Hematopoietic multipotent progenitor cell treated with erythropoietin and hydrocortisone succinate and interleukin-3 and kit ligand, for 4 days (in vitro differentiated cells): ENCODE measurements at places on chromosomes 5 and 9.

DNA sequence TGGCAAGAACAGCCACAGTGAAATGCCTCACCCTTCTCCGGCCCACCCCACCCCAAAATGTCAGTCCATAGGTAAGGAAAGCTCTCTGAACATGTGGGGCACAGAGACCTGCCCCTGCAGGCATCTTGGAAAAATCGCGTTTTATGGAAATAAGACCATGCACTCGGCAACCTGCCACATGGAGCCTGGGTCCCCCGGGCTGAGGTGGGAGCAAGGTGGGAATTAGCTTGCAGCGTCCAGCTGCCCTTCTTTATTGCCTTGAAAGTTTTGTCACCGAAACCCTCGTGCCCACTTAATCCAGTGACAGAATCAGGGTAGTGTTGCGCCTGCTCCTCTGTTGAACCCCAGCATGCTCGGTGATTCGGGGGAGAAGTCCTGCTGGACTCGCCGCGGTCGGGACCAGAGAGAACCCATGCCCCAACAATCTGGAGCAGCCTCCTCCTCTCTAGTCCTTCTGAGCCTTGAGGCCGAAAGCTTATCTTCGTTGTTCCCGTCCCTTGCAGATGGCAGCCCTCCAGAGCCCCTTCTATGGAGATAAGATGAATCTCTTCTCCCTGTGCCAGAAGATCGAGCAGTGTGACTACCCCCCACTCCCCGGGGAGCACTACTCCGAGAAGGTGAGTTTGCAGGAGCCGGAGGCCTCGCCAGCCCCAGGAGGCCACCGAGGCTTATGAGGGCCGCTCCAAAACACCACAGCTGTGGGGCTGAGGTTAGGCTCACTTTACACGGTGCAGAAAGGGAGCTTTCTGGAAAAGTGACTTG lies 67.9 kb downstream of the PSMB7 start:
- no peak for DNase-seq

DNA sequence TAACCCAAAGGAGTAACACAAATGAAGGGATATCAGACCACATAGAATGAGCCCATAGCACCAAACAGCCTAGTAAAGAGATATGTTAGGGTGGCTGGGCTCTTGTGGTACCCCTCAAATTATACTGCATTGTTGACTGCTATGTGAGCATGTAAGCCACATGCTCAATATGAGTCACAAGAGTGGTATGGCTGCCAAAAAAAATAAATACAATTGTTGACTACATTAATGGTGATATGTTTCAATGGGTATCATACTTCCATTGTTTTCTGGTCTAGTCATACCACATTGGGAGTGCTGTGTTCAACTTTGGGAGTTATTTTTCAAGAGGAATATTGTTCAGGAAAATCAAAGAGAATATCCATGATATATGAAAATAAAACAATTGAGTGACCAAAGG lies 162.4 kb upstream of the PIK3R1 start:
- DNase-seq: no peak

- no peak for DNase-seq
These were observed 45.2 kb upstream of the ZFAND5 start for GRCh38 chr9:72410214-72410613.

GRCh38 chr9:124983698-124984097 lies 42.8 kb upstream of the GOLGA1 start:
- DNase-seq: no peak

- peak; percentile 67 for DNase-seq
These were observed 15.8 kb upstream of the GLIPR2 start for GRCh38 chr9:36120705-36121104.

DNA sequence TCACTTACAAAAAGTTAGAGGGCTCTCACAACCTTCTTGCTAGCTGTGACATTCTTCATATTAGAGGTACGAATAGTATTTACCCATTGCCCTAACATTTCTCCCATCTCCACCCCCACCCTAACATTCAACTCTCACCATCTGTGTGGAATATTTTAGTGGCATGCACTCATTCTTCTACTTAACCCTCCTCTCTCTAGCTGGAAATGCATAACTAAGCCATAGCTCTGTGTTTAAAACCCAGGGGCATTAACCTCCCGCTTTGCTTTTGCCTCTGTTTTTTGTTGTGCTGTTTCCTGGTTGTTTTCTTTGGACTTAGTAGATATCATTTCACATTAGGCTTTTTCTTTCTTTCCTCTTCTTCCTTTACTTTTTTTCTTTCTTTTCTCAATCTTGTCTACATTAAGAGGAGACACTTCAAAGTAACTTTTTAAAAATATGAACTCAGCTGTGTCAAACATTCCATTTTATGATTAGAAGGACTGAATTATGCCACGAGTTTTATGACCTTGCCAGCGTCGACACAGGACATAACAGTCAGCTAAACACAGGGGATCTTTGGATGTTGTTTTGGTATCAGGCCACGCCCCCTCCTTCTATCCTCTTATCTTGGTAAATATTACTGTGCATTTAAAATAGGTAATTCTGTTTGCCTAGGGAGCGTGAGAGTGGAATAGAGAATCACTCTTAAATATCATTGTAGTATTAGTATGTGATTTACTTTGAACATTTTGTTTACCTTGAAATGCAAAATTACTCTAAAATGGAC lies 236.0 kb downstream of the CD180 start:
- DNase-seq: no peak

GRCh38 chr9:104800068-104800785 lies 36.3 kb downstream of the NIPSNAP3B start:
- DNase-seq: no peak

GRCh38 chr9:106529616-106530015 lies 333.4 kb upstream of the ZNF462 start:
- DNase-seq: no peak

DNA sequence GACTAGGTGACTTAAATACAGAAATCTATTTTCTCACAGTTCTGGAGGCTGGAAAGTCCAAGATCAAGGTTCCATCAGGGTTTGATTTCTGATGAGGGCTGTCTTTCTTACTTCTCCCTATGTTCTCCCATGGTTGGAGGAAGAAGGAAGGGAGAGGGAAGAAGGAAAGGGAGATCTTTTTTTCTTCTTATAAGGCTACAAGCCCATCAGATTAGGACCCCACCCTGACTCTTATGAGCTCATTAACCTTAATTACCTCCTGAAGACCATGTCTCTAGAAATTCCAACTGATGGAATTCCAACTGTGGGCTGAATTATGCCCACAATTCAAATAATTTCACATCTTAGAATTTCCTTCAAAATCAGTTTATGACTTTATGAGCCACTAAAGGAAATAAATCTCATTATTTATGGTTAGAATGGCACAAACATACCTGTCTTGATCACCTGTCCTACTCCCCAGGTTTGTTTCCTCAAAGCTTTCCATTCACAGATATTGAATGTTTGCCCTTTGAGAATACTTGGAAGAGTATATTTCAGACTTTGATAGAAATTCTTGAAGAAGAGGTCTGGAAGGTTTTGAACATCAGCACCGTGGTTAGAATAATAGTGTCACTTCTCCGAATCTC lies 7.6 kb downstream of the PPWD1 start:
- no peak for DNase-seq

- no peak for DNase-seq
These were observed 17.0 kb upstream of the MOCS2 start for GRCh38 chr5:53126521-53126920.

- no peak for DNase-seq
These were observed 34.5 kb downstream of the CRB2 start for GRCh38 chr9:123390337-123391135.

DNA sequence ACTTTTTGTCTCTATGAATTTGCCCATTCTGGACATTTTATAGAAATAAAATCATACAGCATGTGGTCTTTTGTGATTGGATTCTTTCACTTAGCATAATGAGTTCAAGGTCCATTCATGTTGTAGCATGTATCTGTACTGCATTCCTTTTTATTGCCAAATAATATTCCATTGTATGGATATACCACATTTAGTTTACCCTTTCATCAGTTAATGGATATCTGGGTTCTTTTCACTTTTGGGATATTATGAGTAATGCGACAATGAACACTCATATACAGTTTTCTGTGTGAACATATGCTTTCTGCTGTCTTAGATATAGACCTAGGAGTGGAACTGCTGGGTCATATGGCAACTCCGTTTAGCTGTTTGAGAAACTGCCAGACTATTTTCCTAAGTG lies 41.3 kb upstream of the MAST4 start:
- no peak for DNase-seq

DNA sequence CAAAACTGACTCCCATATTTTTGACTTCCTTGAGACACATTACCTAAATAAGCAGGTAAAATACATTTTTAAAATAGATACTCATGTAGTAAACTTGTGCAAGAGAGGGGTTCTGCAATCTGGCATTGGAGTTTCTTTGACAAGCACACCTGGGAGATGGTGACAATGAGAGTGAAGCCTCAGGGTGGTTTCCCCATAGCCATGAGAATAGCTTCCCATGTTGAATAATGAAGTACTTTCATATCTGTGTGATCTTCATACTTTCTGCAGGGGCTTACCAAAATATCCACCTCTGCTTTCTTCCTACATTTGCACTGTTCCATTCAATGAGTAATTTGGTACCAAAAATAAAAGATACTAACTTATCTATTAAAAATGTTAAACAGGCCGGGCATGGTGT lies 44.7 kb upstream of the VCAN start:
- DNase-seq: no peak

DNA sequence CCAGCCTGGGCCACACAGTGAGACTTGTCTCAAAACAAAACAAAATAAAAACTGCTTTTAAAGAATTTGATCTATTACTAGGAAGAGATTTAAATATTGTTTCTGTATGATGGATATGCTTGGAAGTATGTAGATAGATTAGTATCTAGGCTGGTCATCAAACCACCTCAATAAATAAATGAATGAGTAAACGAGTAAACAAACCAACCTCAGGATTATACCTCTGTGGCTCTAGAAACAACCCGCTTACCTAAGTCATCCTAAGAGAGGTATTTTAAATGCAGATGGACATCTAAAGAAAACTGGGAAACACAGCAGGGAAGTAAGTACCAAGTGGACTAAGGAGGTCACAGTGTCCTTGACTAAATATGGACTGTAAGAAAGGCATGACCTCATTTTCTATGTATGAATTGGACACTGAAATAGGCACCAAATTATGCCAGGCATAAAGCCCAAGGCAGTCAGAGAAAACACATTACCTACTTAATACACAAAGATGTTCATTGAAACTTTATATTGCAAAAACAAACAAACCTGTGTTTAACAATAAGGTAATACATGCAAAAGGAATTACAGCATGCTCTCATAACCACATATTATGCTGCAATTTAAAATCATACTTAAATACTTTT lies 7.3 kb downstream of the ANKH start:
- no peak for DNase-seq

DNA sequence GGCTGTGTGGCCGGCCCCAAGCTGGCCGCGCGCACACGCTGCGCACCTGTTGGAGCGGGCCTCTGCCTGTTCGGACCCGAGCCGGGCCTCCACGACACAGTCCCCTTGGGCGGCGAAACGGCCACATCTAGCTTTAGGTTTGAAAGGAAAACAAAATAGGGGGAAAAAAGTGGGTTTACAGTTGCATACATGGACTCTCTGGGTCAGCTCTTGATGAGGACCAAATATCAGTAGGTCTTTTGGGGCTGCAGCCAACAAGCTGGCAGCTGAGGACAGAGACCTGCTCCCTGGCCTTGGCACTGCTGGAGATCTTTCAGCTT lies 20.7 kb downstream of the IGIP start:
- no peak for DNase-seq

- no peak for DNase-seq
These were observed 1939.8 kb downstream of the EFNA5 start for GRCh38 chr5:105730982-105731381.

GRCh38 chr5:116428966-116429365 lies 145.7 kb downstream of the SEMA6A start:
- DNase-seq: no peak

DNA sequence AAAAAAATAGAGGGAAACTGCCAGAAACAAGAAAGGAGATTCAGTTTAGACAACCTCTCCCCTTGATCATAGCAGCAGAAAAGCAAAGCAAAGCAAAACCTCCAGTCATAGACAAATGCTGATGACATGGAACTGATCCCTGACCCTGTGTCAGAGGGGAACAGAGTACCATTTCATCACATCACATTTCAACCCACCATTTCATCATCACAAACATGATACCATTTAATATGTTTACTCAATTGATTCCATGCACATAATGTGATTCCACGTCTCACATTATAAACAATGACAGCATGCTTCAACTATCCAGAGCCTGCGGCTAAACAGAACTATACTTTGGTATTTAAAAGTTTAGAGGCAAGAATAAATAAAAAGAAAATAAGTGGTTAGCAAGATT lies 28.7 kb upstream of the ACOT12 start:
- no peak for DNase-seq

DNA sequence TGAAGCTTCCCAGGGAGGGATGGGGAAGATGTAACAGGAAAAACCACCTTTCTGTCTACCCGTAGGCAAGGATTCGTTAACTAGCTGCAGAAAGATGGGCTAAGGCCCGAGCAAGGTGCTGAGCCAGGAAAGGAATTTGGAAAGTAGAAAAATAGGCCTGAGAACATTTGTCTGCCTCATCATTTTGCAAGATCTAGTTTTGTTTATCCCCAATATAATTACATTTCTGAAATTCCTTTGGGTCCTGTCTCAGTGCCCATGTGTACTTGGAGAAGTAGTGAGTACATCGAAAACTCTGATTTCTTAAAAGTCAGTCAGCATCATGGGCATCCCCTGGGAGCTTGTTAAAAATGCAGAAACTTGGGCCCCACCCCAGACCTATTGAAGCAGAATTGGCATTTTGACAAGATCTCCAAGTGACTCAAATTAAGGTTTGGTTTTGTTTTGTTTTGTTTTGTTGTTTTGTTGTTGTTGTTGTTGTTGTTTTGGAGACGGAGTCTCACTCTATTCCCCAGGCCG lies 52.1 kb upstream of the CEMIP2 start:
- no peak for DNase-seq

DNA sequence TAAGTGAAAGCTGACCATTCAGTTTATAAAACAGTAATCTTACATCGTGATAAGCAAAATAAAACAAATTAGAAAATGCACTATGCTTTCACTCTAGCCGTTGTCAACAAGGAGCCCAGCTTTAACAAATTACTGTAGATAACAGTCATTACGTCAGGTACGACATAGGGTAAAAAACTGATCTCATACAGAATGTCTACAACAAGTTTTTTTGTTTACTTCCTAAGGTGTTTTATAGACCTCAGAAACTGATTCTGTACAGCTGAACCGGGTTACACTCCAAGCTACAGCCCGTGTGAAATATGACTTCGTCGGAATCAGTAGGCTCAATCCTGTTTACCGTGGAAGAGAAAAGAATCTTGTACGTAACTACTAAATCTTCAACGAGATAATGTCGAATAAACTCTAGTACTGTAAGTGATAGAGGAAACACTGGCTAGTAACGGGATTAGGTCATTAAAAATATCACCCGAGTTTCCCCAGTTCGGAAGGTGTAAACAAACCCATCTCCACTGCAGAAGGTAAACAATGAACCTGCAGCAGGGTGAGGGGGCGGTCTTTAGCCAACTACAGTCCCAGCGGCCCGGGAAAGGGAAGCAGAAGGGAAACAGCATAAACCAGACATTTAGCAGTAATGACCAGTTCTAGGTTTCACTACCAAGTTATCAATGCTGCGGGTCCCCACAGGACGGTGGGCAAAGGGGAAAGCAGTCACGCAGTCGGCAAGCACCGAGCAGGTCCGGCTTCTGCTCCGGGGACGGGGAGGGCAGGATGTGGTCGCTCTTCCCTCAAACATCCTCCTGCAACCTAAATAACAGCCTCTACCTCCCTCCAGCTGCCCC lies 1.1 kb downstream of the RICTOR start:
- DNase-seq: peak; percentile 75

- DNase-seq: no peak
These were observed 30.2 kb downstream of the TGFBI start for GRCh38 chr5:136058972-136059354.
